Psoas muscle (tissue), 8 donors: ENCODE measurements at places on chromosomes 7 and 10. TPM values are rescaled to one million over a fixed set of nuclear protein-coding genes. Genes with fewer than 3 reads are reported as not detected.

GFRA1 gene
- total RNA-seq = 7.1 TPM

PILRA gene
- total RNA-seq = 2.7 TPM

CLDN4 gene
- 0.15 TPM for total RNA-seq

SPDYE1 gene
- total RNA-seq = not detected

SFTPA1 gene
- 0.54 TPM for total RNA-seq

UNCX gene
- total RNA-seq = not detected

CYP2C18 gene
- not detected for total RNA-seq

PNLIPRP1 gene
- 1.6 TPM for total RNA-seq

GARIN1A gene
- total RNA-seq = 2.4 TPM

ADCY1 gene
- total RNA-seq = 2.2 TPM

PPP1R17 gene
- not detected for total RNA-seq

ZNF680 gene
- 17.7 TPM for total RNA-seq

GALNT17 gene
- total RNA-seq = 3.5 TPM

GDF2 gene
- total RNA-seq = not detected

ARL3 gene
- total RNA-seq = 5.3 TPM

SLC26A3 gene
- total RNA-seq = 0.24 TPM

FZD8 gene
- 4.1 TPM for total RNA-seq

CPVL gene
- 6.1 TPM for total RNA-seq

GCK gene
- total RNA-seq = not detected

RET gene
- total RNA-seq = 0.49 TPM

MKI67 gene
- 0.19 TPM for total RNA-seq

GPR26 gene
- total RNA-seq = not detected

LSM5 gene
- total RNA-seq = 29.0 TPM

TMEM176A gene
- total RNA-seq = 3.6 TPM
